ENCODE measurements at places on chromosomes 1 and 21.

GRCh38 chr1:81327103-81327710 is 473.5 kb upstream of the ADGRL2 start:
- no peak for DNase-seq

DNA sequence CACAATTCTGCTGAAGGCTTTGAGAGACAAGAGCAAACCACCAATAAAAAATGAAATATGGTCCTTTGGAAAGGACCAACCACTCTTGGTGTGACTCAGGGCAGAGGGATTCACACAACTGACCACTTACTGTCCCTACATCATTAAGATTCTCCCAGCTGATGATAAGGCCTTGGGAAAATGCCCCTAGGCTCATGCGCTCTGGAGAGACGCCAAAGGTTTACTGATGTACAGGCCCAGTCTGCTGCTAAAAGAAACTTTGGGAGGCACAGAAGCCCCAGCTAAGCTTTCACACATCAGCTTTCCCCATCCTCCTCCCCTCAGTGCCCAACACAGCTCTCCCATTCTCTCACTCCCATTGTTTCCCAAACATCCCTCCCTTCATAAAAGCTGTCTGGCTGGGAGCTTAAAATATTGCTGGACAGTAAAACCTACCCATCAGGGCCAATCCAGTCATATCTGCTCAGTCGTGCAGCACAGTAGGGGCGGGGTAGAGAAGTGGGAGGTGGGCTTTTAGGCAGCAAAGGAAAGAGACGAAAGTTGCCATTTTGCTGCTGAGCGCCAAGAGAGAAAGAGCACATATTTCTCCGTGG is at the start of gene GJA8:
Gene GJA8, plus strand, starts transcription at position 543 of the 593 bp plus-strand sequence. CDS start 5,161 bp downstream, outside the sequence.
- DNase-seq, result no peak

DNA sequence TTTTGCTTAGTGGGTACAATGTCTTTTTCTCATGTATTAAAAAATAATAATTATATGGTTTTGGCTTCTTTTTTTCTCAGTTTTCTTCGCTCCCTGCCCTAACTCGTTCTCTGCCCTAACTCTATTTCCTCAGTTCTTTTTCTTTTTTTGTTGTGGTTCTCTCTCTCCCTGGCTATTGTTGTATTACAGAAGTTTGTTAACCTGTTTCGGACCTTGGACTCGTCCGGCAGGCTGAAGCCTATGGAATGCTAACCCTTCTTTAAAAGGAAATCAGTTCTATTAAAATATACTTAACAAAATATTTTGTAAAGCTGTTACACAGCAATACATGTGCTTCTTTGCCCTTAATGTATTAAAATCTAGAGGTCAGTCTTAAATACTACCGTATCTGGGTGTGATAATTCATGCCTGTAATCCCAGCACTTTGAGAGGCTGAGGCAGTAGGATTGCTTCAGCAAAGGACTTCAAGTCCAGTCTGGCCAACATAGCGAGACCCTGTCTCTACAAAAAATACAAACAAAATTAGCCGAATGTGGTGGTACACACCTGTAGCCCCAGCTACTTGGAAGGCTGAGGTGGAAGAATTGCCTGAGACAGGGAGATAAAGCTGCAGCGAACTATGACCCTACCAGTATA is 64.1 kb downstream of the ANGPTL1 start:
- DNase-seq, result no peak

- DNase-seq, result no peak
Observed at GRCh38 chr1:177065430-177065829, 99.1 kb downstream of the ASTN1 start.

DNA sequence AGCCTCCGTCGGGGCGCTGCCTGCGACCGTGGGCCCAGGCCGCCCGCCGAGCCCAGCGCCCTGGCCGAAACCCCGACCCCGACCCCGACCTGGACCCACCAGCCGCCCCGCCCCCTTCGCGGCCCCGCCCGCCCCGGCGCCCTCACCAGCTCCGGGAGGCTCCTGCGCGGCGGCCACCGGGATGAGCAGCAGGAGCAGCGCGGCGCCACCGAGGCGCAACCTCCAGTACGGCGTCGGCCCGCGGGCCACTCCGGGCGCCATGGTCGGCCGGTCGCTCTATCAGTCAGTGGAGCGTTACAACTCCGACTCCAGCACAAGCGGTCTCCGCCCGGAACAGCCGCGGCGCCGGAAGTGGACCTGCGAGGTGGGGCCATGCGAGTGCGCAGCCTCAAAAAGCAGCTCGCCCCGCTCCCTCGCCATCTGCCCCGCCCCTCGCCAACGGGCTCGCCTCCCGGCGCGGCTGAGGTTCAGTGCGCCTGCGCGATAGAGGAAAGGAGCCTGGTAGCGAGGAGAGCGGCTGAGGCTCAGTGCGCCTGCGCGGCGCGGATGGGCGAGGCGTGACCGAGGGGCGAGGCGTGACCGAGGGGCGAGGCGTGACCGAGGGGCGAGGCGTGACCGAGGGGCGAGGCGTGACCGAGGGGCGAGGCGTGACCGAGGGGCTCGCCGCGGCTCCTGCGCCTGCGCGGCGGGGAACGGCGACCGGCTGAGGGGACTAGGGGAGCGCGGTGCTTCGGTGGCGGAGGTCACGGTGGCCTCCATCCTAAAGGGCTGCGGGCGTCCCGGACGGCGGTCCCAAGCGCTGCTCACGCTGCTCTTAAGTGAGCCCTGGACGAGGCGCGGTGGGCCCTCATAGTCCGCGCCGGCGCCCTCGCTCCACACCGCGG is at the start of gene PTTG1IP:
Gene PTTG1IP, minus strand, starts transcription at position 335 of the 884 bp plus-strand sequence. Its CDS starts 74 bp downstream, at position 261.
- peak; percentile 100 for DNase-seq

GRCh38 chr1:228093050-228093906 is 9.8 kb downstream of the C1orf35 start:
- DNase-seq, result no peak

DNA sequence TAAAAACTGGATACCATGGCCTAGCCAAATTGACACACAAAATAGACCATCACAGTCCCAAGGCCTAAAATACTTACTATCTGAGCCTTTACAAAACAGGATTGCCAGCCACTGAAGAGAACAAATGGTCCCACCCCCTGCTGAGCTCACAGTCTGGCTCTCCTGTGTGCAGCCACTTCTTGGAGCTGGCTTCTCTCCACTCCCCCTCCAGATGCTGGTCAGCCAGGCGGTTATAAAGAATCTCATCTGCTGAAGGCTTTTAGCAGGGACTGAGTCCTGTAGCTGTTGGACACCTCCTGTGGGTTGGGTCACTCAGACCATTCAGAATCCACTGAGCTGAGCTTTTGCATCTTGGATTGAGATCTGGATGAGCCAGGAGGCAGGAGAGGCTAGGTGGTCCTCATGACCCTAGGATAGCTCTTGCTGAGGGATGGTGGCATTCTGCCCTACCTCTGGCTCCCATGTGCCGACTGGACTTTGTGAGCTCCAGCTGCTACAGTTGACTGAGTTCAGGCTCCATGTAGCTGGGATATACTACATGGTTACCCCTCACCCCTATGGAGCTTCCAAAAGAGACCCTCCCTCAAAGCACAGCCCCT is 16.1 kb downstream of the OXCT2 start:
- DNase-seq, result no peak

- no peak for DNase-seq
Observed at GRCh38 chr1:47782414-47783166, 214.6 kb downstream of the TRABD2B start.

Measured in CD4-positive, alpha-beta T cell treated with Interleukin-12 subunit alpha and Interleukin-12 subunit beta, for 1 hour (primary cell).